Kidney (tissue), 22 donors: ENCODE measurements at places on chromosomes 12 and 14. TPM values are rescaled to one million over a fixed set of nuclear protein-coding genes. Genes with fewer than 3 reads are reported as not detected.

The HHIPL1 gene
- 0.32 TPM for polyA plus RNA-seq

DNA sequence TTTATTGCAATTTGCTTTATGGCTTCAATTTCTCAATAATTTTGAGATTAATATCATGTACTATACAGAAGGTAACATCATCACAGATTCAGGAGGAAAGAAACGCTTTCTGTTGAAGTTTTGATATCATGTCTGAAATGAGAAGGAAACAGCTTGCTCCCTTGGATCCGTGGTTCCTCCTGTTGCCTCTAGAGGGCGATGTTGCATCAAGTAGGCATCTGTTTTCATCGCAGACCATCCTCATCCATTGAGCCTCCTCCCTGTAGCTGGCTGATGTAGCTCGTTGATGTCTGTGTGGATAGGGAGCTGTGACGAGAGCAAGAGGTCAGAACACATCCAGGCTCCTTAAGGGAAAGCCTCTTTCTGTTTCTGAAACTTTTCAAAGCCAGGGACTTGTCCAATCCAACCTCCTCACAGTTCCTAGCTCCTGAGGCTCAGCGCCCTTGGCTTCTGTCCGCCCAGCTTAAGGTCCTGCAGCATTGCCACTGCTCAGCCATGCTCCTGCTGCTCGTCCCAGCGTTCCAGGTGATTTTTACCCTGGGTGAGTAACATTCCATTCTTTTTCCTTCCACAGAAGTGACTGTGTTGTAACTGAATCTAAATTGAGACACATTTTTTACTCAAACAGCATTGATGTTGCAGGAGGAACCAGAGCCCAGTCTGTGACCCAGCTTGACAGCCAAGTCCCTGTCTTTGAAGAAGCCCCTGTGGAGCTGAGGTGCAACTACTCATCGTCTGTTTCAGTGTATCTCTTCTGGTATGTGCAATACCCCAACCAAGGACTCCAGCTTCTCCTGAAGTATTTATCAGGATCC is 304.8 kb upstream of the OR4E1 start:
- no peak for DNase-seq

DNA sequence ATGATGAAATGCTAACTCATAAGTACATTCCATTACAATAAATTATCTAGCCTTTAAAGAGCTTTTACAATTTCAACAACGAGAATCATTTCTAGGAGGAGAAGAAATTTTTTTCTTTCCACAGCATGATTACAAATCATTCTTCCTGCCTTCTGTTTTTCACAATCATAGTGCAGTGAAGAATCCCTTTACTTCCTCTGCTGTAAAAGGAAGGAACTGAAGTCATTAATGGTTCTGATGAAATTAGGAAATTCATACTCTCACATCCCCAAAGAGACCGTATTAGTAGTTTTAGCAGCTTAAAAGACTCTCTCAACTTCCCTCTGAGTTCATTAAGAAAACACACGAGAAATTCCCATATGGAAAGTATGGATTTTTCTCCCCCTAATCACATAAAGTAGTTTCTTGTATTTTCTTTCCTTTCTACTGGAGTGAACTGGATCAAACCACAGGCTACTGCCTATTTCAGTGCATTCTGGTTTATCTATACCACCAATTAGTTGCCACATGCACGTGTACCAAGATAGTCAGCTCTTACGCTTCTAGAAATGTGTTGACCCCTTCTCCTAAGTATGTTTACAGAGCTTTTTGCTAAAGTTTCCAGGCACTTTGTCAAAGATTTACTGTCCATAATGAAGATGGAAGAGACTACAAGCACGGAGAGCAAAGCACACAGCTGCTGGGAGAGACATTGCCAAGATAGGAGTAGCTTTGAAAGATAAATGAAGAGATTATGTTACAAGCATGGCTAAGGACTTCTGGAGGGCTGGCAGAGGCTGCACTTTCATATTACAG is 58.9 kb upstream of the KITLG start:
- no peak for DNase-seq

GRCh38 chr12:58703866-58704265 is 216.4 kb downstream of the LRIG3 start:
- DNase-seq: no peak
